ENCODE measurements at places on chromosomes 1 and 21.

DNA sequence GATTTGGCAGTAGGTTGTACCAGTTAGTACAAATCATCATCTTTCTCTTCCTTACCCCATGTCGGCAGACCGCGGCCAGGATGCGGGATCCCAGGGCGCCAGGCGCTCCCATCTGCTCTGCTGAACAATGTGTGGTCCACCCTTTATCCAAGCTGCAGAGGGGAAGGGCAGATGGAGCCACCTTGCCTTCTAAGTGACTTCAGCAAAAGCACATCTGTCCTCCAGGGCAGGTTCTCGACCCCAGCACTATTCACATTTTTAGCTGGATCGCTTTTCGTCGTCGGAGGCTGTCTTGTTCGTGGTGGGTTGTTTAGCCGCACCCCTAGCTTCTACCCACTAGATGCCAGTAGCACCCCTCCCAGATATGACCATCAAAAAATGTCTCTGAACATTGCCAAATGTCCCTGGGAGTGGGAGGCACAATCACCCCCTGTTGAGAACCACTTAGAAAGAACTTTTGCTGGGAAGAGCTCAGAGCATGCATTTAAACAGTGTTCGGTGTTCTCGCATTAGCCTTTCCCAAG is 58.1 kb upstream of the SIM2 start:
- DNase-seq = peak; percentile 48

DNA sequence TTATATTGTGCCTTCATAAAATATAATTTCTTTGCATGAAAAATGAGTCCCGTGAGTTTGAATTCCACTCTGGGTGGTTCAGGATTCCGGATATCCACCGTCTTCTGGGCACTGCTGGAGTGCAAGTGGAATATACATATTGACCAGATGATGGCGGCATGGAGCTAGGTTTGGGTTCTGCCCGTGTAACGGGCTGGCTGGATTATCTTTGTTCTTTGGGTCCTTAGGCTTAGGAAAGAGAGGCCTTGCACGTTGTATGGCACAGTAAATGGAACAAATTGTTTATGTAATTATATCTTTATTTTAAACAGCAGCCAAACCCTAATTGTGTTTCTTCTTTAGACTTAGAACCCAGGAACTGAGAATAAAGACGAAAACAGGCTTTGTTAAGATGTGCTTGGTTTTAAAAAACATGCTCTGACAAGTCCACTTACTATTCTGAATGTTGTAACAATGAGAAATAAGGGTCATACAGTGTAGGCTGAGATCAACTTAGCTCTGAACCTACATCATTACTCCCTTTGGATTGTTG is 13.5 kb upstream of the ACBD6 start:
- DNase-seq = peak; percentile 86

GRCh38 chr1:62746086-62746808 is 37.7 kb upstream of the ATG4C start:
- DNase-seq = no peak

DNA sequence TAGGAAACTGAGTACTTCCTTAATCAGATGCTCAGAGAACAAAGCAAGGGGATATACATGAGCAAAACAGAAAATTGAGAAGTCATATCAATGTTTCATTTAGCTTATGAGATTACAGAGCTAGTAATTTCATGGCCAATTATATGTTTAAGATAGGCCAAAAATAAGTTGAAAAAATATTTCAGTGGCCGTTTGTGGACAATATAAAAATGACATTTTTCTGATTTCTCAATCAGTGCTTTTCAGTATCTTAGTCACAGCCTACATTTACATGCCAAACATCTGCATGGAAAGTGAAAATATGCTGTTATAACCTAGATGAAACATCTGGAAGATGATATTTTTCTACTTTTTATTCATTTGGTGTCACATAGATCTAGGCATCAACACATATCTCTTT is 192.5 kb downstream of the HLX start:
- DNase-seq = no peak

DNA sequence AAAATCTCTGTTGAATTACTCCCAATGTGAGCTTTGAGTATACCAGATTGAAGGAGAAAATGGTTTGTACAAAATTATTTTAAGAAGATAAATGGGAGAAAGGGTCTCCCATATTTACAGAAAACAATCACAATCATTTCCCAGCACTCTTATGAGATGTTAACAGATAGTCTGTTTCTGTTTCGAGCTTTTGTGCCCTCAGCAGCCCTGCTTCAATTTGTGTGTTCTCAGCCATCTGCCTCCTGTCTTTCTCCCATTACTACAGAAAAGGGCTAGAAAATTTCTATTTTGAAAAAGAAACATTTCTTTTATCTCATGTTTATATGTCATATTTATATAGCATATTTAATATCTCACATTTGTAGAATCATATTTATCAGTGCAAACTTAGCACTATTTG is 498.4 kb downstream of the TTLL7 start:
- no peak for DNase-seq

DNA sequence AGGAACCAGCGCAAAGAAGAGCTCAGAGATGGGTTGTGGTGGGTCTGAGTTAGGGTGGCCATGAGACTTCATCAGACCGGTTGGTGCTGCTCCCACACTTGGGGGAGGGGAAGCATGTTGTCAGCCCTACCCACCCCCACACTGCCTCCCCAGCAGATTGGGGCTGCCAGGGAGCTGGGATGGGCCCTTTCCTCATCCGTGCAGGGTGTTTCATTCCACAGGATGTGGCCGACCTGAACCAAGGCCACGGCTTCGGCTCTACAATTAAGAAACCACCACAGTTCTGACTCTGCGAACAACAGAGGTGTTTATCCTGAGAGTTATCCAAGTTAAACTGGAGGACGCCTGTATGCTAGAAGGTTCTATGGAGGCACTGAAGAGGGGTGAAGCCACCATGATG is 171.2 kb downstream of the ETS2 start:
- DNase-seq = no peak

DNA sequence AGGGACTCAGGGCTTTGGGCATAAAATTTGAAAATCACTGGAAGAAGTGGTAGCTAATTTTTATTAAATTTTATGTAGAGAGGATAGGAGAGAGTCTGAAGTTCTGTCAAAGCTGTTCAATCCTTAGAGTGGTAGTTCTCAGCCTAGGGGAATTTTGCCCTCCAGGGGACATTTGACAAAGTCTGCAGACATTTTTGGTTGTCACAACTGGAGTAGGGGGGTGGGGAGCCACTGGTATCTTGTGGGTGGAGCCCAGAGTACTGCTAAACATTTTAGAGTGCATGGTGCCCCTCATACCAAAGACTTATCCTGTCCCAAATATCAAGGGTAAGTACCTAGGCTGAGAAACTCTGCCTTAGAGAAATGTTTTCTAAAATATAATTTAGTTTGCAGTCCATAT is 30.2 kb downstream of the RASAL2 start:
- DNase-seq = peak; percentile 58

- no peak for DNase-seq
Observed at GRCh38 chr1:205927676-205928075, 15.6 kb downstream of the SLC26A9 start.

- no peak for DNase-seq
Observed at GRCh38 chr1:53577761-53578100, 118.5 kb downstream of the DMRTB1 start.

GRCh38 chr1:109632671-109633346 is 13.2 kb downstream of the AMPD2 start:
- peak; percentile 88 for DNase-seq

- no peak for DNase-seq
Observed at GRCh38 chr1:145887631-145888030, 2.0 kb upstream of the ANKRD35 start.

DNA sequence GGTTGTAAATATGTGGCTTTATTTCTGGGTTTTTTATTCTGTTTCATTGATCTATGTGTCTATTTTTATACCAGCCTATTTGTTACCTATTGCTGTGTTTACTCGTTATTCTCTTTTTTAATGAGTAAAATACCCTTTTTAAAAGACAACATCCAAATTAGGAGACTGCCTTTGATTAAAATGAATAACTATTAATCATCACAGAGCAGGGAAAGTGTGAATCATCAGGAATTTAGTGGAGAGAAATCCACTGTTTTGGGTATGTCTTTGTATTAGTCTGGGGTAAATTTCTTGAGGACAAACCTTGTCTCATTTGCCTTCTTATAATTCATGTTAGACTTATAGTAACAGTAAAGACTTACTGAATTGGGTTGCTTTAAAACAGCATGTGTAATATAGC is 12.1 kb downstream of the DISC1 start:
- no peak for DNase-seq

- no peak for DNase-seq
Observed at GRCh38 chr1:60114745-60115318, 41.3 kb upstream of the C1orf87 start.

DNA sequence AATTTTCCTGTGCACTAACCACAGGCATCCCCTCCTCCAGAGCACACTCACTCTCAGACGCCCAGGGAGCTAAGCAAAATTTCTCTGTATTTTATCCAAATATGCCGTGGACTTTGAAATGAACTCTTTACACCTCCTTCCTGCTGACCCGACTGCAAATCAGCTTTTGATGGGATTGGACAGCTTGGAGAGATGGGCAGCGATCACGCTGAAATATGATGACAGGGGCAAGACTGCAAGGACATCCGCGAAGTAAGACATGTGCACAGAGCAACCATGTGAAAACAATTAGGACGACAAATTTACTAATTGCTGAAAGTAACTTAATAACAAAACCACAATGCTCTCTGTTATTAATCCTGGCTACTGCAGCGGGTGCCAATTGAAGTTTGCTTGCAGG is 64.6 kb upstream of the CLDN14 start:
- no peak for DNase-seq

DNA sequence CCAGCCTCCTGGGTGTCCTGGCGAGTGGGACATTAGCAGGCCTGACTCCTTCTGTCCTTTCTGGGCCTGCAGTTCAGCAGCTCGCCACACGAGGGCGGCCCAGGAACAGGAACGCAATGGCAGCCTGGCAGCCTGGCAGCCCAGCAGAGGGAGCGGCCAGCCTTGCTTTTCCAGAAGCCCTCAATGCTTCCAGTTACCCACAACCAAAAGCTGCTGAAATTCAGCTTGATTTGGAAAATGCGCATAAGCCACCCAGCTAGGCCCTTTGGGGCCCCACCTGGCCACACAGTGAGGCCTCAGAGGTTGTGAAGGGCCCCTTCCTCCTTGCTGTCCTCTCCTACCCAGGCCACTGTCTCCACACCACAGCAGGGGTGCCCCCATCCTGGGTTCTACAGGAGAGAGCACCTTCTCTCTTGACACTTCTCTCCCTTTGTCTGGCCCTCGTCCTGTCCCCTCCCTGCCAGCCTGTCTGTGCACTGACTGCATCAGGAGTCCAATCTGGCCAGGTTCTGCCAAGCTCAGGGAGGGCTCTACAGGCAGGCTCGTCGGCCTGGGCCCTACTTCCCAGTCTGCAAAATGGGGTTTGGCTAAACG is 103.4 kb upstream of the VAMP3 start:
- DNase-seq = peak; percentile 95

- peak; percentile 85 for DNase-seq
Observed at GRCh38 chr1:225445639-225446594, 18.1 kb upstream of the LBR start.

GRCh38 chr1:185369786-185370185 is 52.7 kb upstream of the IVNS1ABP start:
- DNase-seq = no peak

DNA sequence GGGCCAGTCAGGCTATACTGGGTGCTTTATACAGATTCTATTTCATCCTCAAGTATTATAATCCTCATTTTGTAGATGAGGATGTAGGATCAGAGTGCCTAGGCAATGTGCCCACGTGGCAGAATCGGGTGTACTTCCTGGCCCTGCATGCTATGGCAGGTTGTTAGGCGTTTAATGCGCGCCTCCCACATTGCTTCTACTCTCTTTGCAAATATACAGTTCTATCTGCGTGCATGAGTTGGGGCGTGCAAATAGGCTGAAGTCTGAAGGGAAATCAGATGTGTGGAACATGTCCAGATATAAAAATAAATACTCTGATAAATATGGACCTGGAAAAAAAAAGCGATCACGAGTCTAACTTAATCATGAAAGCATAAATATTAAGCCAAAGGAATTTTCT is 194.7 kb upstream of the FMN2 start:
- no peak for DNase-seq

DNA sequence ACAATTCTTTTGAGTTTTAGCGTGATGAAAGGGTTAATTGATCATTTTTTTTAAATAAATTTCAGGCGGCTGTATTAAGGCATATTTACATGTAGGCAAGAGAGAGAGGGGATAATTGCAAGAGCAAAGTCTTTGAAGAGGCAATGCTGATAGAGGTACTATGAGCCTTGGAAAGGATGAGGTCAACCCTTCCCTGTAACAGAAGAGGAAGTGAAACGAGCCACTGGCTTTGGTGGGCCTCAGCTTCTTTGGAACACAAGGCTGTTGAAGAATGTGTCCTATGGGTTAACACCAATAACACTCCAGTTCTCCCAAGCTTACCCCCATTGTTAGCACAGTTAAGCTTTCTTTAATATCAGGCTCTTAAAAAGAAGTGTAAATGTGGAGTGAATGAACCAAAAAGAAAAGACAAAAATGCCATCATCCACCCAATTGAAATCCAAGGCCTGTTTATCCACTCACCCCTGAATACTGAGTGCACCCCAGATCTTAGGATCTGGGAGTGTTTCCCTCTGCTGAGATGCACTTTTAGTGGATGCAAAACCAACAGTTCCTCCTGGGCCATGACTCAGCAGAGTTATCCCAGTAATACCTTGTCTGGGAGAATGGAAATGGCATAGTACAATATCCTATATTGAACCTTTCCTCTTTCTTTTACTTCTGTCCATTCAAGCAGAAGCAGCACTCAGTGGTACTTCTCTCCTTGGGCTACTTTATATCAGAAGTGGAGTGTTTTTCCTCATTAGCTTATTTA is 216.4 kb downstream of the SLC44A5 start:
- no peak for DNase-seq

DNA sequence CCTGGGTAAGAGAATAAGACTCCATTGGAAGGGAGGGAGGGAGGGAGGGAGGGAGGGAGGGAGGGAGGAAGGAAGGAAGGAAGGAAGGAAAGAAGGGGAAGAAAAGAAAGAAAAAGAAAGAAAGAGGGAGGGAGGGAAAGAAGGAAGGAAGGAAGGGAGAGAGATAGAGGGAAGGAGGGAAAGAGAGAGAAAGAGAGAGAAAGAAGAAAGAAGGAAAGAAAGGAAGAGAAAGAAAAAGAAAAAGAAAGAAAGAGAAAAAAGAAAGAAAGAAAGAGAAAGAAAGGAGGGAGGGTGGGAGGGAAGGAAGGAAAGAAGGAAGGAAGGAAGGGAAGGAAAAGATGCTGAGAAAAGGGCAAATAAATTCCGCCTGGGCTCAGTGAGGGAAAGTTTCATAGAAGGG is 74.7 kb upstream of the IFNAR2 start:
- no peak for DNase-seq

DNA sequence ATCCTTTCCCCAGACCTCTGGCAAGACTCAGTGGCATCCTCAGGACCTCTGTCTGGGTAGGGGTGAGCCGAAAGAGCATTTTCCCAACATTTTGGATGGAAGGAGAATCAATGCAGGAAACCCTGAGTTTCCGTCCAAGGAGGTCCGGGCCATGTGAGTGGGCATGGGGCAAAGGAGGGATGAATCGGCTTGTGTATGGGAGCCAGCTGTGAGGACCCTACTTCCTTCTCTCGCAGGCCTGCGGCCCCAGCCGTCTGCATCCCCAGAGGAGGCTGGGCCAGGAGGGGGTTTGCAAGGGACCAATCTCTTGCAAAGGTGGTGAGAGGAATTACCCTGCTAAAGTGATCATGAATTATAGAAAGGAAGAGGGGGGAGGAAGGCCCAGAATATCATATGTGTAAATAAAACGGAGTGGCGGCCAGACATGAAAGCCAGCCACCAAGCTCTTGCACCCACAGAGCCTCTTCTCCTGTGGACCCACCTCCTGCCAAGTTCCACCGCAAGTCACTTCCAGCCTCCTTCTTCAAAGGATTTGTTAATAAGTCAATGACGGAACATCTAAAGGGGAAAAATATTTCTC is 48.2 kb upstream of the POU3F1 start:
- no peak for DNase-seq

- DNase-seq = no peak
Observed at GRCh38 chr1:234481771-234482170, 2.8 kb upstream of the TARBP1 start.
